ENCODE measurements at places on chromosomes 1 and 21.

- no peak for DNase-seq
Measured at GRCh38 chr1:19405761-19406487, 79.4 kb downstream of the CAPZB start.

GRCh38 chr1:3347257-3348020 is 107.0 kb upstream of the ARHGEF16 start:
- DNase-seq: no peak

- DNase-seq: no peak
Measured at GRCh38 chr1:151655371-151655770, 43.5 kb downstream of the SNX27 start.

GRCh38 chr1:87307931-87308330 is 20.7 kb upstream of the LMO4 start:
- DNase-seq: no peak

DNA sequence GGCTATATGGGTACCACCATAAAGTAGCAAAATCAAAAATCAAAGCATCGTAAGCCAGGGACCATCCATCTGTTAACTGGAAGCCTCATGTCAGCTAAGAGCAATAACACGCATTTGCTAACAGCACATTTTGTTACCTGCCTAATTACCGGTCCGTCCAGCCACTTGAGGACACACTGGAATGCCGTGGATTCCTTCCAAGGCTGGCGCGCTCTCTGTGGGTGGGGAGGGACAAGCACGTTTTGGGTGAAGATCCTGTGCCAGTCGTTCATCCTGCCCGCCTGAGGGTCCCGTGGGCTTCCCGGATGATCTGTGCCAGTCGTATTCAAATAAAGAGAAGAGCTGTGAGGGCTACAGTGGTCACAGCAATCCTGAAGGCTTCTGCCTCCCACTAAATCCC is 6.2 kb downstream of the NPHP4 start:
- DNase-seq: no peak

GRCh38 chr1:202852163-202852904 is 36.6 kb downstream of the RABIF start:
- peak; percentile 15 for DNase-seq

DNA sequence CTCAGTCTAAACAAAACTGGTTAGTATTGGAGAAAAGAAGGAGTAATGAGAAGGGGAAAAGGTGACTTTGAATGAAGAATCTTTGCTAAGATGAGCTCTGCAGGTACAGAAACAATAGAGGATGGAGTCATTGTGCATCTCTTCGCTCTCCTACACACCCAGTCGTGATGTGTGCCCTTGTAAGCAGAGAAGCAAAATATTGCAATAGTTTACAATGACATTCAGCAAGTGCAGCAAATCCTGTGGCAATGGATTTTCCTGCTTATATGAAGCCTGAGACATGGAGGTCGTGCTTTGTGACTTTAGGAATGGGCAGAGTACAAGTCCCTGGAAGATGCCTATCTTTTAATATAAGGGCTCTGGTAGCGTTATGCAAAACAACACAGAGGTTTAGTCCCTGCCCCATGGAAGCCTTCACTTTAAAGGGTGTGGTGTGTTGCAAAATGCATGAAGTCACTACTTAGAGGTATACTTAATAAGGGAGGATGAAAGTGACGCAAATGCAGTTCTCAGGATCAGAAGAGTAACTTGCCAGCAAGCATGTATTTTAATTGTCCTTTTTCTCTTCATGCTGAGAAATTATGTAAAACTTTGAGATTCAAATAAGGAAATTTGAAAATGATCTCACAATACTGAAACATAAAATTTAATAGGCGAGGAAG is 88.0 kb upstream of the IVNS1ABP start:
- no peak for DNase-seq

- no peak for DNase-seq
Measured at GRCh38 chr1:78829644-78830043, 176.9 kb downstream of the ADGRL4 start.

GRCh38 chr1:72010094-72010431 is 272.3 kb downstream of the NEGR1 start:
- DNase-seq: no peak

DNA sequence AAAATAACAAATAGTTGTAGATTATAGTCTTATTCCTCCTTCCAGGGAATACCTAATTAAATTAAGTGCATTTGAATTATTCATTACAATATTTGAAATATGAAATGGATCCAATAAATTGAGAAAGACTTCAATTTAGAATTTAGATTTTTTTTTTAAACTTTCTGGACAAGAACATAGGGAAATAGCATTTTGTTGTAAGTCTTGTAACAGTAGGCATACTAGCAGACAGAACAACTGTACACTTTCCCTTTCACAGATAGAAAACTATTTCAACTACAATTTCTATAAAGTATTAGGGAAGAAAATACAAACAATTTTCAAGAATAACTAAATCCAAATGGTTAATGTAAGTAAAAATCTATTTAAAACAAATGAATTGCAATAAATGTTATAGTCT is 577.5 kb downstream of the USP25 start:
- no peak for DNase-seq

GRCh38 chr1:110687250-110687649 is 12.5 kb upstream of the KCNA3 start:
- no peak for DNase-seq

GRCh38 chr1:54857746-54858561 is 29.0 kb downstream of the DHCR24 start:
- no peak for DNase-seq

- DNase-seq: no peak
Measured at GRCh38 chr1:175176246-175176645, 16.3 kb downstream of the KIAA0040 start.

DNA sequence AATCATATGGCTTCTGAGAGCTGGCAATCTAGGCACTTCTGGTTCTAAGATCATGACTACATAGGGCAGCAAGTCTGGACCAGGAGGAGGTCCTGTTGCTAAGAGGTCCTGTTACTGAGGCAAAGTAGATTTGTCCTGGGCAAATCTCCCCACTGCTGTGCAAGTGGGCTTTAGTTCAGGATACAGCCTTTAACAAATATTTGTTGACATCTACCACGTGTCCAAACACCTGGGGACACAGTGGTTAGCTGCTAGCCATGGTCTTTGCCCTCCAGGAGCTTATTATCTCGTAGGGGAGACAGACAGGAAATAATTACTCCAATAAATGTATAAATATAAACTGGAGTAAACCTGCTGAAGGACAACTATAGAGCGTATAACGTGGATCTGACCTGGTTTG is 3.2 kb downstream of the CGN start:
- DNase-seq: no peak

DNA sequence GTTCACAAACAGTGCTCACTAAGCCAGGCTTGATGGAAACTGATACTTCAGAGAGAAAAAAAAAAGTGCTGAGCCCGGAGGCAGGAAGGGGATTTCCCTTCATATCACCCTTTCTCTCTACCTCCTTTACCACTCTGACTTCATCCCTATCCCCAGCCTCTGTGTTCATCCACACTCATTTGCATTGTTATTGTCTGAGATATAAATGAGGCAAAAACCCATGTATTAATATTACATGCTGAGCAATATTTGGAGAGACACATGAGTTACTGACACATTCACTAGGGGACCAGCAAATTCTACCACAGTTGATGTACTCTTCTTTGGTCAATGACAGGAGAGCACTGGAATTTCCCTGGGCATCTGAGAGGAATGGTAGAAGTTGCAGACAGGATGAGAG is 175.8 kb downstream of the TNFSF18 start:
- no peak for DNase-seq

- no peak for DNase-seq
Measured at GRCh38 chr1:225666495-225666894, 13.6 kb upstream of the ENAH start.

DNA sequence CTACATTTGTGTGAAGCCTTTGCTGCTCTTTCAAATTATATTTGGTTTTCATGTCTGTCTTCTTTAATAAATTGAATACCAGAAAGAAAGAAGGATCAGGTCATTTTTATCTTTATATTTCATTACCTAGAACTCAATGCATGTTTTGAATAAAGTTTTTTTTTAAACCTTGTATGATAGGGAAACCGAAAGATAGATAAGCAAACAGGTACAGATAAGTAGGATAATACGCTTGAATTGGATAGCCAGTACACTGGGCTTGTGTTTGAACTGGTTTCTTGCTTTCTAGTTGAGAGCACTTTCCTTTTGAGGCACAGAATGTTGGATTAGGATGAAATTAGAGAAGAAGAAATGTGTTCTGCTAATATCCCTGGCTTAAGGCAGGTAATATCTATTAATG is 46.9 kb downstream of the PKN2 start:
- no peak for DNase-seq

- peak; percentile 77 for DNase-seq
Measured at GRCh38 chr1:247331172-247331524, 519 bp downstream of the ZNF496 start.
